Cerebellar nuclear complex (tissue), 1 donor: ENCODE measurements at places on chromosomes 4 and X.
A peak's percentile ranks its signal among the peaks of the same experiment; 100 is the strongest.

GRCh38 chr4:44675366-44675765 lies 2.9 kb upstream of the GUF1 start:
- DNase-seq, result no peak

- DNase-seq, result no peak
Measured at GRCh38 chrX:27746516-27746915, 61.3 kb upstream of the MAGEB10 start.

DNA sequence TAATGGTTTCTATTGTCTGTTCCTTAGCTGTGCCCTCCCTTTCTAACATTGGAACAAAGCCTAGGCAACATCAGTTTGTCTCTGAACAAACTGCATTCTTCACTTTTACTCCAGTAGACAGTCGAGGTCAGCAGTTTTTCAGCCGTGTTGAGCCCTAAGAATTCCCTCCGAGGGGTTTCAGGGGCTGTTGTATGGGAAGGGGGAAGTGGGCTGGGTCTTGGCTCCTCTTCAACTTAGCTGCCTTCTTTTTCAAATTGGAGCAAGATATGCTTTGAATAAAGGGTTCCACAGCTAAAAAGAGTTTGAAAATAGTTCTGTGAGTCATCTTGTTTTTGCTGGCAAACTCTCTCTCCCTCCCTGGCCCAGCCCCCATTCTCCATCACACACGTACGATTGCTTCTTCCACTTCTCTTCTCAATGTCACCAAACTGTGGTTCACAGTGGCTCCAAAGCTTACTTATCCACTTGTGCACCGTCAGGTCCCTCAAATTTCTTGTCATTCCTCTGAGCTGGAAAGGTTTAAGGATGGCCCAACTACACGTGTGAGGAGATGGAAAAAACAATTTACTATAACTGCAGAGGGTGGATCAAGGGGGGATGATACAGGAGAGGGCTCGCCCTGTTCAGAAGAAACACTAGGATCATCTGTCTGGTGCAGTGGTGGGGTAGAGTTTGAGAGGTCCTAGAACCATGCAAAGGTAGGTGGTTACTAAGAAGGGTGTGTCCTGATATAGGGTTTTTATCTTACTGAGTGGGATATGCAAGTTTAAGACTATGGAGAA lies 9.2 kb upstream of the MAML3 start:
- no peak for DNase-seq

DNA sequence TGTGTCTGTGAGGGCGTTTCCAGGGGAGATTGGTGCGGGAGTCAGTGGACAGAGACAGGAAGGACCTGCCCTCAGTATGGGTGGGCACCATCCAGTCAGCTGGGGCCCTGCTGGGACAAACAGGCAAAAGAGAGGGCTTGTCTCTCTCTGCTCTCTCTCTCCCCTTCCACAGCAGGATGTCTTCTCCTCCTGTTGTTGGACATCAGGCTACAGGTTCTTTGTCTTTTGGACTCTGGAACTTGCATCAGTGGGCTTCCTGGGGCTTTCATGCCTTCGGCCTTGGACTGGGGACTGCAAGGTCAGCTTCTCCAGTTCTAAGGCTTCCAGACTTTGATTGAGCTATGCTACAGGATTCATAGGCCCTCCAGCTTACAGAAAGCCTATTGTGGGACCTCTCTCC lies 59.6 kb downstream of the ADGRA3 start:
- DNase-seq, result no peak

- DNase-seq, result no peak
Measured at GRCh38 chr4:115222061-115222460, 108.6 kb upstream of the NDST4 start.

DNA sequence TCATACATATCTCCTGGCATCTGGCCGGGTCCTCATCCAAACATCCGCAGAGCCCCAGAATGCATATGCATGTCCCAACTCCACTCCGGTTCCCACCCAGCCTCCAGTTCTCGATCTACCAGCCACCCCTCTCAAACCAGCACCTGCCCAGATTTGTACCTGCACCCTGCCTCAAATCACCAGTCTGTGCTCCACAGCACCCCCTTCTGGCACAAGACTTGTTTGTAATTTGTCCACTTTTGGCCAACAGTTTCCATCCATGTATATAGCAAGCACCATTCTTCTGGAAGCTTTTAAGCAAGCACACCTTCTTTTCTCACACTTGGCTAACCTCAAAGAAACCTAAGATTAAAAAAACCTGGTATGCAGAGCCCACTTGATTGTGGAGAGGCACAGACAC lies 644.1 kb downstream of the MID1IP1 start:
- no peak for DNase-seq

DNA sequence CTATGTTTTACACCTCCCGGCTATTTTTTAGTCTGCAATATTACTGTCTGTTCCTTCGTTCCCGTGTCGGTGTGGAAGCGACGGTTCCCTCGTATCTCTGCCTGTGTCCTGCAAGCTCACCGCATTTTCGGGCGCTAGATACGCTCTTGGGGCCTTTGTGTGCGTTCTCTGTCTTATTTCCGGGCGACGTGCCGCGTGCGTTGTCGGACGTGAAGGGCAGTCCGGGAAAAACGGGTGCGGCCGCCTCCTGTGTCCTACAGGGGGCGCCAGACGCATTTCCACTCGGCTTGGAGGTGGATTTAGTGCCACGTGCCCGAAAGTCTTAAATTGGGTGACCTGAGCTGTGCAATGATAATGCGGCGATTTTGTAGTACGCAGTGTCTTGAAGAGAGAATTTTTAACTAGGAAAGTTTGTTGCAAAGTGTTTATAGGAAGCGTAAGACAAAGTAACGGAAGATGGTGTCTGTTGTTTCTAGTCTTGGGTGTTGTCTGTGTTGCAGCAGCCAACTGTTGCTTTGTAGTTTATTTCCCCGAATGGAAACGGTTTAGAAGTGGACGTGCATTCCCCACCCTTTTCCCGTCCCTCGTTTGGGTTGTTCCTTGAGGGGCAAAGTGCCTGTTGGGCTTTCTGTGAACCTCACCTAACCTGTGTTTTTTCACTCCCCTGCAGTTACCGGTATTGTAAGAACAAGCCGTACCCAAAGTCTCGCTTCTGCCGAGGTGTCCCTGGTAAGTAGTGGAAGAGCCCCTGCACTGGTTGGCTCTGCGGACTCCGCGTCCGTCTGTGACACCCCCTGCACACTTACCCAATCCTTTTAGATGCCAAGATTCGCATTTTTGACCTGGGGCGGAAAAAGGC lies 720 bp downstream of the RPL10 start:
- no peak for DNase-seq

GRCh38 chrX:134571796-134572195 lies 86.5 kb downstream of the PLAC1 start:
- no peak for DNase-seq

DNA sequence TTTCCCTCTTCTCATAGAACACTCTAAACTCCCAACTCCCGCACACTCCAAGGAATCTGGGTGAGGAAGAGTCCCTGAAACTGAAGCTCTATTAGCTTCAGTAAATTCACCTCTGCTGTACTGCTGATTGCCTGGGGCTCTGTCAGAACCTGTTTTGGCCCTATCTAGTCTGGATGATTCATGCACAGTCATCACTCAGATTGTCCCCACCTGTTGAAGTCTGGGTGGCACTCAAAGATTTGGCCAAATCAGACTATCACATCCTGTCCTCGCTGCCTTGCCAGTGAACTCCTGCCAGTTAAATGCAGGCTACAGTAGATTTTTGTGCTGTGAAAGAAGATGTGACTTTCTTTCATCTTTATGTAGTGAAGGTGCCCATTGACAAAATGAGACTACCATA lies 63.5 kb upstream of the EMCN start:
- DNase-seq, result peak; percentile 90

DNA sequence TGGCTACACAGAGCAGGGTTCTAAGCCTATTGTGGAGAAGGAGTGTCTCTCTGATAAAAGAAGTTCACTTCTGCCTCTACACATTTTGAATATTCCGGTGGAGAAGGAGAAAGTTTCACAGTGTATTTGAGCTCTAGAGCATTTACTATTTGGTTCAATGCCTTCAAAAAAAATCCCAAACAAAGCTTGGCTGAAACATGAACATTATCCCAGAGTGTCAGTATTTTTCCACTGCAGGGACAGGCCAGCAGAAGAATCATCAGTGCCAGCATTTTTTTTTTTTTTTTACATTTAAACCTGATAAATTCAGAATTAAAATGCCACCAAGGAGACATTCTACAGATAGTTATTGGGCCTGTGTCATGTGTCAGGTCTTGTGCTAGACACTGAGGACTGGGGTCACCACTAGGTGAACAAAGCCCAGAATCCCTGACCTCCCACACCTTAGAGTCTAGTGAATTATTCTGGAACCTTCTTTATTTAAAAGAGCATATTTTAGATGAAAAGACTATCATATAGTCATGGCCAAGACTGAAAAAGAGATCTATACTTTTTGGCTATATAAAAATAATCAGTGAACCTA lies 48.0 kb upstream of the NAP1L5 start:
- DNase-seq, result peak; percentile 2

- DNase-seq, result no peak
Measured at GRCh38 chr4:57098415-57098814, 11.8 kb downstream of the IGFBP7 start.

DNA sequence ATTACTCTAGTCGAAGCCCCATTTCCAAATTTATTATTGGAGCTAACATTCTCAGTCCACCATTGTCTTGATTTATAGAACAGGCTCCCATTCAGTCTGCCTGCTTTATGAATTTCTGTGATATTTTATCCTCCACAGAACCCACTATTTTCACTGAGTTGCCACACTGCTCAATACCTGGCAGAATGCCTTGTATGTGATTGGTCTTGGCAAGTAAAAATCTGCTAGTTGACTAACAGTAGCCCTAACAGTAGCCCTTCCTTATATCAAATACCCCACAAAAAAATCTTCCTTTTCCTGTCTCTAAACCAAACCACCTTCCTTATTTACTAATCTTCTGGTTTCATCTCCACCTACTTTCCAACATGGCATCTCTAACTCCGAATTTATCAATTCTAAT lies 82.6 kb downstream of the CHM start:
- no peak for DNase-seq

DNA sequence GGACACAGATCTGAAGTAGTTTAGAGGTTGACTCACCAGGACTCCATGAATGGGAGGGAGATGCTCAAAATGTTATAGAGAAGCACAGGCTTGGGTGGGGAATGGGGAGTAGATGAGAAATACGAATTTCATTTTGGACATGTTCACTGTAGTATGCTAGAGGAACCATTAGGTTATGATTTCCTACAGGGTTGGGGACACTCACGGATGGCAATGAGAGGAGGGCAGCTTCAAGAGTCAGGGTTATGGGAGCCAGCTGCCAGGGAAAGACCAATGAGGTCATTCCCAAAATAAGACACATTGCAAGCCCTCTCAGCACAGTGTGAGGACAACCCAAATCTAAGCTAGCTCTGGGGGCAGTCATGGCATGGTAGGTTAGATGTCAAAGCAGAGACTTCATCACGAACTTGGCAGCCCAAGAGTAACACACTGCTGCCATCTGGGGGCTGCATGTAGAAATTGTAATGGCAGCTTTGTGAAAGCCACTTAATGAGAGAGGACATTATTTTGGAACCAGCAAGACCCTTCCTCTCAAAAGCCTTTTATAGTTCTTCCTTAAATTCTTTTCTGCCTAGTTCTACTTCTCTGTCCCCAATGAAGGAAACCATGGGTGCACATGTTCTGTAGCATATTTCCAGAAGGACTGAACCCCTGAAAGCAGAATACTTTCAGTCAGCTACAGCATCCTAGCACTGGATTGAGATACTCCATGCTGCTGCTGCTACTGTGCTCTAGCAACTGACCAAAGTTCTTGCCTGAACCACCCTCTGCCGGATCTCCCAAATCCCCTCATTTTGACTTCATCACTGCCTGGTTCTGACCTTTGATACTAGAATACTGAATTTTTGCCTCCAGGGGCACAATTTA lies 16.2 kb upstream of the ZCCHC12 start:
- DNase-seq, result no peak

- DNase-seq, result no peak
Measured at GRCh38 chr4:89064848-89065247, 7.9 kb upstream of the FAM13A start.

DNA sequence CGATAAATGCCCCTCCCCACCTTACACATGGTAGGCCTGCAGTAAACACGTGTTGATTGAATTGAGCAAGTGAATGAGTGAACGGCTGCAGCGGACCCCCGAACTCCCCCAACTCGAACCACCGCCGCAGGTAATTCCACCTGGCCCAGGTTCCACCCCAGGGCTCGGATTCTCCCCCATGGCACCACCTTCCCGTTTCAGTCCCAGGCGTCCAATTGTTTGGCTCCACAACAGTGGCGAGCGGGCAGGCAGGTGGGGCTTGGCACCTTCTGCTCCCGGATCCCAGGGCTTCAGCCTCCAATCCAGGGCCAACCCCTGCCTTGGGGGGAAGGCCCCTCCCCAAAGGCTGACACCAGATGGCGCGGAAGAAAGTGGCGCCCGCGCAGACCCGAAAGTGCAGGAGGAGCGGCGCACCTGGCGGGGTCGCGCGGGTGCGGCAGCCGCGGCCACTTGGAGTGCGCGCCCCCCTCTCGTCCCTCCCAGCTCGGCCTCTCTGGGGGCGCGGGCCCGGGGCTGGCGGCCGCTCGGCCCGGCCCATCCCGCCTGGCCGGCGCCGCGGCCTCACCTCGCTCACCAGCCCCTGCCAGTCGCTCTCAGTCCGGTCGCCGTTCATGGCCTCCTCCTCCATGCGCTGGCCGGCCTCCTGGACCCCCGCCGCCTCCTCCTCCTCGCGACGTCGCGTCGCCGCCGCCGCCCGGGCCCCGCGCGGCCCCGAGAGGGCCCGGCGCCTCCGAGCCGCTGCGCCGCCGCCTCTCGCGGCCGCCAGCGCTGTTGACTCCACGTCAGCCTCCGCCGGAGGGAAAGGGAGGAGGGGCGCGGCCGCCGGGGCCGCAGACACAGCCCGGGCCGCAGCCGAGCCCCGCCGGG lies at the start of gene CCDC149:
Gene CCDC149 (minus strand): TSS at position 791 of the 867 bp plus-strand sequence. CDS start 178 bp downstream, at position 613.
- peak; percentile 68 for DNase-seq

- DNase-seq, result no peak
Measured at GRCh38 chr4:84384801-84385200, 114.3 kb downstream of the NKX6-1 start.

DNA sequence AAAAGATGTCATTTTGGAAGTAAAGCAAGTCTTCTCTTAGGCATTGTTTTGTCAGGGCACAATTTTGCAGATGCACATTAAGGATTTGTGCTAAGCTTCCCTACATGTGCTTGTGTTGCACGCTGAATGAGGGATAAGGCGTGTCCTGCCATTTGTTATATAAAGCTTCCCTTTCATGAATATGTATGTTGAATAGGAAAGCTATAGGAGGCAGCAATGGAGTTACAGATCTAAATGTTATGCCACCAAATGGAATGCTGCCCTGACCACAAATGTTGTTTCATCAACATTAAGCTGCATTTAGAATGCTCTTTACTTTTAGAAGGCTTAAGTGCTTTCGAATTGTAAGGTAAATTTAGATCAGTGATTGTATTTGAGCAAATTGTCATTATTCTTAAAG lies 20.9 kb downstream of the SGMS2 start:
- DNase-seq, result no peak
